Bronchus fibroblast of lung (primary cell): ENCODE measurements at places on chromosomes 11 and 22. TPM values are rescaled to one million over a fixed set of nuclear protein-coding genes. Genes with fewer than 3 reads are reported as not detected.

Gene LMO2
- 0.30 and 0.84 TPM in 2 replicates for total RNA-seq

Gene IGLL1
- not detected in 2 replicates for total RNA-seq

Gene TEAD1
- total RNA-seq = 44.7 and 52.3 TPM in 2 replicates

Gene B3GAT1
- total RNA-seq = not detected in 2 replicates

Gene CD248
- 41.8 and 42.9 TPM in 2 replicates for total RNA-seq

Gene CARD16
- total RNA-seq = 30.8 and 38.8 TPM in 2 replicates

Gene ARHGAP20
- total RNA-seq = 0.59 and 1.0 TPM in 2 replicates

Gene E2F8
- 3.3 and 3.9 TPM in 2 replicates for total RNA-seq

Gene FJX1
- total RNA-seq = 34.1 and 34.2 TPM in 2 replicates

Gene IL18
- total RNA-seq = 0.34 and 0.59 TPM in 2 replicates

Gene OR2AG2
- total RNA-seq = under 0.01 and 0.15 TPM in 2 replicates

Gene TTC36
- total RNA-seq = 1.0 TPM in 1 of 2 replicates, not detected in the other

Gene CARD18
- total RNA-seq = not detected in 2 replicates

Gene HDHD5
- 38.5 and 42.7 TPM in 2 replicates for total RNA-seq

Gene DUSP8
- 0.50 and 0.74 TPM in 2 replicates for total RNA-seq
